ENCODE measurements at places on chromosomes 1 and 21. TPM values are rescaled to one million over a fixed set of nuclear protein-coding genes. Genes with fewer than 3 reads are reported as not detected.

The KRTAP10-4 gene
- not detected for polyA plus RNA-seq

The RGS13 gene
- polyA plus RNA-seq, result 2.9 TPM

The OLIG2 gene
- polyA plus RNA-seq, result not detected

The AURKAIP1 gene
- polyA plus RNA-seq, result 119 TPM

The B4GALT2 gene
- 34.8 TPM for polyA plus RNA-seq

The TEDDM1 gene
- not detected for polyA plus RNA-seq

The CSMD2 gene
- polyA plus RNA-seq, result 0.25 TPM

The MAST2 gene
- polyA plus RNA-seq, result 68.5 TPM

The HHIPL2 gene
- polyA plus RNA-seq, result 0.67 TPM

The S100A12 gene
- polyA plus RNA-seq, result 1.7 TPM

The MXRA8 gene
- polyA plus RNA-seq, result 364 TPM

The LCA5L gene
- 2.6 TPM for polyA plus RNA-seq

The CA6 gene
- not detected for polyA plus RNA-seq

The OR2T11 gene
- not detected for polyA plus RNA-seq

The SPATA21 gene
- polyA plus RNA-seq, result 0.38 TPM

The DIO1 gene
- not detected for polyA plus RNA-seq

The S100B gene
- 5.1 TPM for polyA plus RNA-seq

The ALX3 gene
- not detected for polyA plus RNA-seq

The MCOLN3 gene
- 3.7 TPM for polyA plus RNA-seq

The TTLL10 gene
- polyA plus RNA-seq, result not detected

The SRGAP2B gene
- 13.7 TPM for polyA plus RNA-seq

The PWP2 gene
- 18.2 TPM for polyA plus RNA-seq

The FUCA1 gene
- 36.6 TPM for polyA plus RNA-seq

The LCE2B gene
- not detected for polyA plus RNA-seq

The SLC22A15 gene
- 4.4 TPM for polyA plus RNA-seq

The CD101 gene
- polyA plus RNA-seq, result not detected

The AMY1A gene
- polyA plus RNA-seq, result not detected

The TSSK3 gene
- 0.41 TPM for polyA plus RNA-seq

The LEFTY2 gene
- polyA plus RNA-seq, result 5.0 TPM

The KMO gene
- polyA plus RNA-seq, result 4.8 TPM

The CFAP74 gene
- not detected for polyA plus RNA-seq

The INAVA gene
- polyA plus RNA-seq, result 0.46 TPM

The SH2D5 gene
- polyA plus RNA-seq, result 0.13 TPM

The FCN3 gene
- 0.50 TPM for polyA plus RNA-seq

The PEAR1 gene
- polyA plus RNA-seq, result 46.6 TPM

The HP1BP3 gene
- 154 TPM for polyA plus RNA-seq

The FCAMR gene
- polyA plus RNA-seq, result not detected

The KRTAP10-7 gene
- polyA plus RNA-seq, result not detected

The CHI3L2 gene
- 0.33 TPM for polyA plus RNA-seq

The CYP2J2 gene
- polyA plus RNA-seq, result 1.5 TPM

The RNU1-4 gene
- not detected for polyA plus RNA-seq

The ADAMTS1 gene
- polyA plus RNA-seq, result 384 TPM

The SPOCD1 gene
- 12.3 TPM for polyA plus RNA-seq

The TMEM51 gene
- 4.1 TPM for polyA plus RNA-seq

The PBX1 gene
- 14.0 TPM for polyA plus RNA-seq

The IL22RA1 gene
- 2.4 TPM for polyA plus RNA-seq
